ENCODE measurements at places on chromosomes 16 and 17. TPM values are rescaled to one million over a fixed set of nuclear protein-coding genes. Genes with fewer than 3 reads are reported as not detected.
A peak's percentile ranks its signal among the peaks of the same experiment; 100 is the strongest.

Gene ZNF423
- total RNA-seq, result 3.2 TPM

Gene LRRC59
- 183 TPM for total RNA-seq

Gene COX6A2
- total RNA-seq, result not detected

Gene MCRIP2
- 12.9 TPM for total RNA-seq

Gene GAN
- total RNA-seq, result 12.2 TPM

Gene SPNS3
- 0.66 TPM for total RNA-seq

- DNase-seq, result no peak
These were observed 18.7 kb upstream of the MAPK3 start for GRCh38 chr16:30141750-30142149.

- DNase-seq, result no peak
These were observed 231.4 kb upstream of the TNRC6C start for GRCh38 chr17:77727037-77727615.

- DNase-seq, result peak; percentile 71
These were observed 3.9 kb upstream of the KRT28 start for GRCh38 chr17:40803617-40804082.

- peak; percentile 87 for DNase-seq
These were observed 60.9 kb upstream of the TNRC6A start for GRCh38 chr16:24668481-24669061.

- DNase-seq, result no peak
These were observed 111.8 kb upstream of the NOG start for GRCh38 chr17:56481659-56482058.

GRCh38 chr17:72182371-72182873, 61.6 kb downstream of the SOX9 start:
- DNase-seq, result no peak

DNA sequence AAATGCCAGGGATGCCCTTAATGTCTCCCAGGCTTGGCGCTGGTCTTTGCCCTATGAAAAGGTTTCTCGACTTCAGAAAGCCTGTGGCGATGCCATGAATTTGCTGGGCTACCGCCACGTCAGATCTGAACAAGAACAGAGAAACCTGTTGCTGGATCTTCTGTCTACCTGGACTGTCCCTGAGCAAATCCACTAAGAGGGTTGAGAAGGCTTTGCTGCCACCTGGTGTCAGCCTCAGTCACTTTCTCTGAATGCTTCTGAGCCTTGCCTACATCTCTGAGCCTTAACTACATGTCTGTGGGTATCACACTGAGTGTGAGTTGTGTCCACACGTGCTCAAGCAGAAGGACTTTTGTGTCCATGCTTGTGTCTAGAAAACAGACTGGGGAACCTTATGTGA, 11.4 kb downstream of the CHST4 start:
- DNase-seq, result peak; percentile 33

DNA sequence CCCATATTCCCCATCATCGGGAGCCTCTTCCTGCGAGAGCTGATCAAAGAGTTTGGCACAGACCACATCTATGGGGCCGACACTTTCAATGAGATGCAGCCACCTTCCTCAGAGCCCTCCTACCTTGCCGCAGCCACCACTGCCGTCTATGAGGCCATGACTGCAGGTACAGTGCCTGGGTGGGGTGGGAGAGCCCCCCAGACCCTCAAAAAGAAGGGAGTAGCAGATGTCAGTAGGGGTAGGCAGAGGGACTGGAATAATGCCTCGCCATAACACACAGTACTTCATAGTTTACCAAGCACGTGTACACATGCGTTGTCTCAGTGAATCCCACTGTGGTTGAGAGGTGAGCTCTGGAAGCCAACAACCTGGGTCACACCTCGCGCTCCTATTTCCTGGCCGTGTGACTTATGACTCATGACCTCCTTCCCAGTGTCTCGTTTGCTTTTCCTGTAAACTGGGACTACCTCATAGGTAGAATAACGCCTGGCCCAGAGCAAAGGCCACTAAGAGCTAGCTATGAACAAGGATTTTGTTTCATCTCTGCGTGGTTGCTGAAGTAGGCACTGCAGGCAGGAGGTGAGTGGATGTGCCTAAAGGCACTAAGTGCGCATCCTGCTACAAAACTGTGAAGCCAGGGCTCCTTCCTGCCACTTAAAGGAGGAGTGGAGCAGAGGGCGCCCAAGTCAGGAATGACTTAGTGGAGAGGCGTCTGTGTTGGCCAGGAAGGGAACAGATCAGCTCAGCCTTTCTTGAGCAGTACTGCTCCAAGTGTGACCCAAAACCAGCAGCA, 5.2 kb downstream of the NAGLU start:
- DNase-seq, result no peak

DNA sequence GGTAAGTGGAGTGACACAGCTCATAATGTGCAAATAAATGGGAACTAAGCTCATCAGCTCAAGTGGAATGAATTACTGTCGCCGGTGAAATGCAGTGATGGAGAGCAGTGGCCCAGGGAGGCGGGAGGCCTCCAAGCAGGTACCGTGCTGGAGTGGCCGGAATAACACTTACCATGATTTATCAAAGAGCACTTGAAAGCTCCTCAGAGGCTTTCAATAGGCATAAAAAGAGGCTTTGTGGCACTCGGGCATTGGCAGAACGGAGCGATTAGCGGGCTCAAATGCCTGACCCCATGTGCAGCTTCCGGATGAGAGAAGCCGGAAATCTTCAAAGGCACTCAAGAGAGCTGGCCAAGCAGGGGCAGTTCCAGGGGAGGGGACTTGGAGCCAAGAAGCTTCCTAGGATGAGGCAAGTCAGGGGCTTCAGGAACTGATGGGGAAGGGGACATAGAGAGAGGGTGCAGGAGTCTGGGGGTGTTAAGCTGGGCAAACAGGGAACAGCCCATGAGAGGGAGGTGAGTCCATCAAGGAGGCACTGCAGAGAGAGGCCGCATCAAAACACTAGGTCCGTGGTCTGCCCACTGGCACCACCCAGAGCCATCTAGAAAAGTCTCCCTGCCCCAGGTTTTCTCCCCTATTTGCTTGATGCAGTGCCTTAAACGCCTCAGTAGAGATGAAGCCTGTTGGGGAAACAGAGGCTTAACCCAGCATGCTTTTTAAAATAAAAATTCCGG, 144.0 kb upstream of the IRX6 start:
- DNase-seq, result no peak

GRCh38 chr17:4796552-4796920, 572 bp downstream of the PSMB6 start:
- DNase-seq, result peak; percentile 56

GRCh38 chr16:11968577-11968976, 3.6 kb downstream of the TNFRSF17 start:
- no peak for DNase-seq

DNA sequence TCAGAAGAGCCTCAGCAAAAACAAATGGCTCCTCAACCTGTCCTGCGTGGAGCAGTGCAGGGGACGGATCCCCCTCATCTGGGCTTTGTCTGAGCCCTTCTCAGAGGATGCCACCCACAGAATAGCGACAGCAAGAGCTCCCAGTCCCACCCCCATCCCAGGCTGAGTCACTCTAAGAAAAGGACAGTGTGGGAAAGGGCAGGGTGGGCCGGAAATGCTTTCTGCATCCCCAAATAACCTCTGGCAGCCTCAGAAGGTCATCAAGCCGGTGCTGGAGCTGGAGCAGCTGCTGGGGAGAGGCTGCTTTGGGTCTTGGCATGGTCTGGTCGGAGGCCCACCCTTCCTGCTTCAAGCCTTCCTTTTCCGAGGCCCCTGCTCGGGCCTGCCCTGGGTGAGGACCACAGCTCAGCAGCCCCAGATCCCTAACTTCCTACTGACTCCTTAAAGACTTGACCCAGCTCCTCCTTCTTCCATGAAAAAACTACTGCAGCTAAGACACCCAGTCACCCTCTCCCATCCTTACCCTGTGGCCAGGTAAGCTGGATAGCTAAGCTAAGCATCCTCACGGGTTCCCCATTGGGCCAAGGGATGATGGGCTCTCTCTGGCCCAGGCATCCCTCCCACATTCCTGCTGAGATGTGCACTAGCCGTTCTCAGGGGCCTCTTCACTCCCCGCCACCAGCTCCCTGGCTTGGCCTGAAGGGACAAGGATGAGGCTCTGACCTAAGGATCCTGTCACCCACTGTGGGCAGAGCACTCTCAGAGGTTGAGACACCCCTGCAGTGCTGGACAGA, 8.7 kb downstream of the SLC12A4 start:
- no peak for DNase-seq

DNA sequence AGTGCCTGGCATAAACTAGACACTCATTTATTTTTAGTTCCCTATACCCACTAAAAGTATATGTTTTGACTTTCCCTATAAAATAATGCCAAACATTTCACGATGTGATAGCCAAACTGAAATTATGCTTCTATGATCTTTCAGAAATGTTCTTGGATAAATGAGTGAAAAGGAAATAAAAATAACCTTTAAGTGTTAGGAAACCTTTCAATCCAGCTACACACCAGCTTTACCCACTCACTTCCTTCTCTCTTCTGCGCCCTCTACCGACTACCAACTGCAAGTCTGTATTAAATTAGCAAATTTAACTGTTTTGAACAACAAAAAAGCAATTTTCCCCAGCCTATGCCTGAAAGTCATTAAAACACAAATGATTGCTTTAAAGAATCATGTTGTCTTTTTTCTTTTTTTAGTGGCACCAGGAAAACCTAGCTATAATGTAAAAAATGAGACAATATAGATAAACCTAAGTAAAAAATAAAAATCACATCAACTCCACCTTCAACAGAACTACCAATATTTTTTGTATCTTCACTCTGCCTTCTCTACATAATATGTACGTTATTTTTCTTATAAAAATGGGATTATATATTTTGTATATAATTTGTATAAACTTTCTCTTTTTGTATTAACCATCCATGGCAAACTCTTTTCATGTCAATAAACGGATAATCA, 13.2 kb upstream of the TMEM100 start:
- DNase-seq, result peak; percentile 32

- DNase-seq, result no peak
These were observed 112.4 kb upstream of the NOL11 start for GRCh38 chr17:67605256-67605912.

- DNase-seq, result no peak
These were observed 3.3 kb upstream of the CASKIN1 start for GRCh38 chr16:2199621-2200139.

DNA sequence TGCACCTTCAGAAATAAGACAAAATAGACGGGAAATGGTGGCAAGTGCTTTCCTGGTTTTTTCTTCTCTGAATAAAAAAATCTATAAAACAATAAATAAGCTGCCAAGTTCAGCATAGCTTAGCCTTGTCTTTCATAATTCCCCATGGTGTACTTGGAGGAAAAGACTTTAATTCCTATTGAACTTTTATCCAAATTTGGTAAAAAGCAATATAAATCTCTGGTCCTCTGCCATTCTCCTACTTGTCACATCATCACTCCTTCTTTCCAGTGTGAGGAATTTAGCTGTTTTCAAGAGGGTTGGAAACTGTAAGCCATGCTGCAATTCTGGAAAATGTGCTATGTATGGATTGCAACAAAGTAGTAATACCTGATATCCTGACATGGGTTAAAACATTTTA, 551.8 kb upstream of the KIF2B start:
- no peak for DNase-seq

DNA sequence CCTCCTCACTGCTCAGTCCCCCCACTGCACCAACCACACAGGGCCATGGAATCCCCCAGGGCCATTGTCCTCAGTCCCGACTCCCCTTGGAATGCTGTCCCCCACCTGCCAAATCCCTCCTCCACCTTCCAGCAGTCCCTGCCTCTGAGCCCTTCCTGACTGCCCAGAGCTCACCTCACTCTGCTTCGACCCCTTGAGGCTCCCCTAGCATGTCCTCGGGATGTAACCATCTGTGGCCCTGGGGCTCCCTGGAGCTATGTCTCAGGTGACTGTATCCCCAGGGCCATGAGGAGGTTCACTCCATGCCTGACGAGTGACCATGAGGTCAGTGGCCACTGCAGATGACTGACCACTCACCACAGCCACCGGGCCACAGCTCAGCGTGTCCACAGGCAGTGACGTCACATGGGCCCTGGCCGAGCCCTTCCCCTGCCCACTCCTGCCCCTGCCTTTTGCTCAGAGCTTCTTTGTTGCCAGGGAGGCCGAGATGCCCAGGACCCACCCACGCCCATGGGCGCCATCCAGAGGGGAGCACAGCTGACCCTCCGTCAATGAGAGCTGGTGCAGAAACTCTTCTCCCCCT, 7.7 kb upstream of the PIEZO1 start:
- no peak for DNase-seq
